NCI-H1092 treated with DMSO at 0.1 percent for 48 hours (cell line): ENCODE measurements at places on chromosomes 12 and 14.

- no peak for DNase-seq
These were observed 380.1 kb downstream of the ZFP36L1 start for GRCh38 chr14:68412505-68413465.

DNA sequence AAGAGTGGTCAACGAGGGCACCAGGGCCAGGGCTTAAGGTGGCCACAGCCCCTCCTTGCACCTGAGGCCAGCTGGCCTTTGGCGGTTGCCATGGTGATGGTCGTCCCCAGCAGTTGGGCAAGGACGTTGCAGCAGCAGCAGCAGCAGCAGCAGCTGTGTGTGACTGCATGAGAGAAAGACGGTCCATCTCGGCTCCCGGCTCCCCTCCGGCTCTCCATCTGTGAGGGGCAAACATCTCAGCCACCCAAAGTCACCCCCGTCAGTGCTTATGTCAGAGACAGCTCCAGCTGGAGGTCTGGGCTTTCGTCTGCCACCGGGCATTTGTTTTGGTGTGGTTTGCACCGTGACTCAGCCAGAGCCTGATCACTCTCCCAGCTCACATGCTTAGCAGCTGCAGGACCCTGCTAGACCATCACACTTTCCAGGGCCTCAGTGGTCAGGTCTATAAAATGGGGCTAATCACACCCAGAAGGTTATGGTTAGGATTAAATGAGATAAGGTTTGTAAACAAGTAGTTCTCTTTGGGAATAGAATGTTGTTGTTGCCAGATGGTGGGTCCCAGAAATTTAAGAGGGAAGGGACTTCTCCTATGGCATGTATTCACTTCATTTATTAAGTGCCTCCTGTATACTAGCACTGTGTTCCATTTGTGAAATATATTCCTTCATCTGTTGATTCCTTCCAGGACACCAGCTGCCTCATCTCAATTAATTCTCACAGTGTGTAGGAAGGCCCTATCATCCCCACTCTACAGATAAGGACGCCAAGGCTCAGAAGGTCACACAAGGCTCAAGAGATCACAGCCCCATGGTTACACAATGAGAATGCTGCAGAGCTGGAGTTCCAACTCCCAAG is 212.6 kb upstream of the LHX5 start:
- DNase-seq: peak; percentile 8

DNA sequence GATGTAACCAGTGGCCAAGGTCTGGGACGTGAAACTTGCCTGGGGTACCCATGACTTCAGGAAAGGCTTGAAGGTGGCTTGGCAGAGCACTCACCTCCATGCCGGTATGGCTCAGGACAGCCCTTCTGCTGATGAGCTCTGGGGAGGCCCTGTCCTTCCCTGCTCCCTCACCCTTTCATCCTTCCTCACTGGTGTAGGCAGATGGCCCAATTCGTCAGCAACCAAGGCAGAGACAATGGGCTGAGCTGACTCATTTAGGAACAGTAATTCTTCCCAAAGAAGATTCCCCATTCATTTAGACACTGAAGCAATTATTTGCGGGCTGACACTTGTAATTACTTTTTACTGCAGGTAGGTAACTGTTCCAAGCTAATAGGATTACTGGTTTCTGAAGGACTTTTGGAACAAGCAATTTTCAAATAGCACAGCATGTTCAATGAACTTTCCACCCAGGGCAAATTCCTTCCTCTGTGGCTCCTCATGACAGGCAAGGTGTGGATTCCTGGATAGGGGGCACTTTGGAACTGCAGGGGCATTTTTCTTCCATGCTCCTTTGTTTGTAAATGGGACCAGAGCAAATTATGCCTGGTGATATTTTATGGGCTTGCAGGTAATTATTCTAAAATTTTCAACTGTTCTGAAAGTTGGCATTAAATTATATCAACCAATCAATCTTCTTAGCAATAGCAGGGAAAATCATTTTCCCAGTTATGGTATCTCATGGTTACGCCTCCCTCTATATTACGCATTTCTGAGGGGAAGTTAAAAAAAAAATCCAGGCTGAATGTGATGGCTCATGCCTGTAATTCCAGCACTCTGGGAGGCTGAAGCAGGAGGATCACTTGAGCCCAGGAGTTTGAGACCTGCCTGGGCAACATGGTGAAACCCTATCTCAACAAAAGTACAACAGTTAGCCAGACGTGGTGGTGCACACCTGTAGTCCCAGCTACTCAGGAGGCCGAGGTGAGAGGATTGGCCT is 24.1 kb upstream of the NRDE2 start:
- DNase-seq: no peak

DNA sequence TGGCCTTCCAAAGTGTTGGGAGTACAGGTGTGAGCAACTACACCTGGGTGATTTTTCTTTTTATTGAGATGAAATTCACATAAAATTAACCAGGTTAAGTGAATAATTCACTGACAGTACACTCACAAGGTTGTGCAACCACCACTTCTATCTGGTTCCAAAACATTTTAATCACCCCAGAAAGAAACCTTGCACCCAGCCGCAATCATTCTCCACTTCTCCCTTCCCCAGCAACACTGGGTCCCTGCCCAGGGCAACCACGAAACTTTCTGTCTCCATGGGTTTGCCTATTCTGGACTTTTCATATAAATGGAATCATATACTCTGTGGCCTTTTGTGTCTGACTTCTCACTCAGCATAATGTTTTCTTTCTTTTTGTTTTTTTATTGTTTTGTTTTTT is 26.3 kb upstream of the MLXIP start:
- no peak for DNase-seq

GRCh38 chr12:10272467-10272866 is 35.2 kb upstream of the KLRD1 start:
- no peak for DNase-seq

DNA sequence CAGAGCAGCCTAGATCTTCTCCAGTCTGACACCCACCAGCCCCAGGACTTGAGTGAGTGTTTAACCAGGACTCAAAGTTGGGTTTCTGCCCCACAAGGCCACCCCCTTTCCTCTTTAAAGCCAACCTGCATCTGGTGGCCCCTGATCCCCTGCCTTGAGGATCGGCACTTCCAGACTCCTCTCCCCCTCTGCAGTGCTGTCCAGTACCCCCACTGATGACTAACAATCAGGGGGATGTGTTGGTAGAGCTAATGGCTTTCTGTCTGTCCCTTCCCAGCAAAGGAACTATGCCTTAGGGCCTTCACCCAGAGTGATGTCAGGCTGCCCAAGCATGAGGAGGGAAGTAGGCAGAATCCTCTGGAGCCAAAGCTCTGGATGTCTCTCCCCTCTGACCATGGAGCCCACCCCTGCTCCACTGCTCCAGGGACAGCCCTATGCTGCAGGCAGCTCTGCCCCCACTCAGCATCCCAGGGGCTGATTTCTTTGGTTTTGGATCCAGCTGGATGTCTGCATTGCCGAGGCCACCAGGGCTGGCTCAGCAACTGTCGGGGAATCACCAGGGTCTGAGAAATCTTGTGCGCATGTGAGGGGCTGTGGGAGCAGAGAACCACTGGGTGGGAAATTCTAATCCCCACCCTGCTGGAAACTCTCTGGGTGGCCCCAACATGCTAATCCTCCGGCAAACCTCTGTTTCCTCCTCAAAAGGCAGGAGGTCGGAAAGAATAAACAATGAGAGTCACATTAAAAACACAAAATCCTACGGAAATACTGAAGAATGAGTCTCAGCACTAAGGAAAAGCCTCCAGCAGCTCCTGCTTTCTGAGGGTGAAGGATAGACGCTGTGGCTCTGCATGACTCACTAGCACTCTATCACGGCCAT is 42.9 kb downstream of the DAD1 start:
- DNase-seq: no peak

- DNase-seq: no peak
These were observed 11.1 kb upstream of the PTGES3 start for GRCh38 chr12:56699020-56699661.

DNA sequence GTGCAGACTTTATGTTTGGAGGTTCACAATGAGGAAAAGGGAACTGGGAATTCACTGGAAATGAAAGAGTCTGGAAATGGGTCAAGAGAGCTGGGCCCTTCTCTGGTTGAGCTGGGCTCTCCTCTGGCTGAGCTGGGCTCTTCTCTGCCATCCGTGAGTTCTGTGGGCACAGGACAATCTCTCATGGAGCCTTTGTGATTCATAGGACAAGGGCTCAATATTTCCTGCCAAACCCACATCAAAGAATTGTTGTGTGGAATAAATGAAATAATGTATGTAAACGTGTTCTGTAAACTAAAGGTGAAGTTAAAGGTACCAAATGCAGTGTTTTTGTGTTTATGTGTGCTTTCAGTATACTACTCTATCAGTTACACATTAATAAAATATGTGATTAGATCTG is 95.5 kb upstream of the OVCH1 start:
- DNase-seq: no peak

GRCh38 chr14:60735416-60735815 is 855 bp downstream of the MNAT1 start:
- no peak for DNase-seq

GRCh38 chr12:111775205-111776193 is 8.8 kb downstream of the ALDH2 start:
- DNase-seq: peak; percentile 37

GRCh38 chr14:32824195-32824594 is 114.5 kb upstream of the NPAS3 start:
- no peak for DNase-seq

GRCh38 chr14:100807979-100808734 is 17.8 kb upstream of the MEG3 start:
- no peak for DNase-seq

GRCh38 chr14:75299059-75299458 is 20.4 kb downstream of the FOS start:
- no peak for DNase-seq

- no peak for DNase-seq
These were observed 110.5 kb upstream of the CLEC14A start for GRCh38 chr14:38366374-38366773.

GRCh38 chr14:67680941-67681340 is 6.5 kb upstream of the VTI1B start:
- DNase-seq: no peak

- DNase-seq: no peak
These were observed 22.4 kb upstream of the LTBP2 start for GRCh38 chr14:74634481-74634880.

GRCh38 chr14:99380991-99381687 is 99.5 kb downstream of the SETD3 start:
- no peak for DNase-seq

DNA sequence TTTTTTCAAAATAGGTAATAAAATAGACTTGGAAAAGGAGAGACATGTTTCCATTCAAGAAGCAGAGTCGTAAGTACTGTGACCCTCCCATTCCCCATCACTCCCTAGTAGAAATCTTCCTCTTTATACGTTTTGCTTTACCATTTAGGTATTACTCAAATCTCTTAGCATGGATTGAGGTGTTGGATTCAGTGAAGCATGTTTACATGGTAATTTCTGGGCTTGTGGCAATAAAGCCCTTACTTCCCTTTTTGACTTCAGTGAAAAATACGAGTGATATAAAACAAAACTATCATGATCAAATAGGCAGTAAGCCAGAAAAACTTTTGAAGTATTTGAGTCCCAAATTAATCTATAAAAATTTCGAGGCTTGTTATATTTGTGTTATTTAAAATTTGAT is 27.4 kb downstream of the RAB21 start:
- no peak for DNase-seq

- peak; percentile 19 for DNase-seq
These were observed 59.8 kb downstream of the PLEKHG3 start for GRCh38 chr14:64763801-64764621.

GRCh38 chr12:25970916-25971653 is 12.6 kb downstream of the RASSF8 start:
- no peak for DNase-seq

- peak; percentile 20 for DNase-seq
These were observed 81.2 kb downstream of the TMEM260 start for GRCh38 chr14:56660677-56661389.

- DNase-seq: peak; percentile 98
These were observed 343.1 kb downstream of the FLRT2 start for GRCh38 chr14:85873006-85873405.

DNA sequence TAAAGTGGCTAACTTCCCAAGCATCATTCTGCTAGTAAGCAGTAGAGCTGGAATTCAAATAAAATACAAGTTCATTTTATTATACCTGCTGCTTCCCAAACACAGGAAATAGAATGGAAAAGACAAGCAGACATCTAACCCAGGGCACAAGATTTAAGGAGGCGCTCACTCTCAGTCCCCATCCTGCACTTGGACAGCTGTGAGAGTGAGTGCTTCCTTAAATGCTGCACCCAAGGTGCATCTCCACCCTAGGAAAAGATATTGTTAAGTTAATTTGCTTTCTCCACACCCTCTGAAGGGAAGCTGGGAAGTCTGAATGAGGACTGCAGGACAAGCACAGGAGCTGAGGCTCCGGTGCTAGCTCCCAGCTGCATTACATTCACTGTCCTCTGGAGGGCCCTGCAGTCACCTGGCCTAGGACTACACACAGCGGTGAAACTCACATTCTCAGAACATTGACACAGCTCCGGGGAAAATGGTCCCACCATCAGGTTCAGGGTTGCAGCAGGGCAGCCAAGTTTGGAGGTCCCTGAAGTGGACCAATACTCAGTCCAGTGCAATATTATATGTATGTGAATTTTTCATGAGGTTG is 14.2 kb downstream of the HEBP1 start:
- DNase-seq: no peak

DNA sequence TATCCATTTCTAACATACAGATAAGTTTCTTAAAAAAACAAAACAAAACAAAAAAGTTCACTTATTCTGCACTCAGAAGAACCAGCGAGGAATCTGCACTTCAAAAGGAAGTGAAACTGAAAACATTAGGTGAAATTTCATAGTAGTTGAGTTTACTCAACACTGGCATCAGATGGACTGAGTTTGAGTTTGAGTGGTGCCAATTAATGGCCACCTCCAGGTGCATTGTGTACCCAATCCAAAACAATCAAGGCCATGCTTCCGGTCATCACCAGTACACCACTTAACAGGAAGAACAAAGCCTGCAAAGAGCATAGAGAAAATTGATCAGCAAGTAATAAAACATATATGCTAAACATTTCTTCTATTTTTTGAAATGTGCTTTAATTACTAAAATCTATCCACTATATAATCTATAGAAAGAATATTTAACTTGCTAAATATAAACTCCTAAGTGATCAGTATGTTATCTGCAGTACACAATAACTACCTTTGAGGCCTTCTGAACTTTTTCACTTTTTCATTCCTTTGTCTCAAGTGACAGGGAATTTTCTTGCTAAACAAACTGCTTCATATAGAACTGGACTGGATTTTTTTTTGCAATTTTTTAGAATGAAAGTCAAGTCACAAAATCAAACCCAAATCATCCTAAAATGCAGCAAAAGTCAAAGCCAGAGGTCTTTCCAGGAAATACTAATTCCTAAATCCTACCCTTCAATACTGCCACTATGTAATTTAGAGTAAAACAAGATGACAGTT is 11.5 kb downstream of the SLC38A2 start:
- no peak for DNase-seq

DNA sequence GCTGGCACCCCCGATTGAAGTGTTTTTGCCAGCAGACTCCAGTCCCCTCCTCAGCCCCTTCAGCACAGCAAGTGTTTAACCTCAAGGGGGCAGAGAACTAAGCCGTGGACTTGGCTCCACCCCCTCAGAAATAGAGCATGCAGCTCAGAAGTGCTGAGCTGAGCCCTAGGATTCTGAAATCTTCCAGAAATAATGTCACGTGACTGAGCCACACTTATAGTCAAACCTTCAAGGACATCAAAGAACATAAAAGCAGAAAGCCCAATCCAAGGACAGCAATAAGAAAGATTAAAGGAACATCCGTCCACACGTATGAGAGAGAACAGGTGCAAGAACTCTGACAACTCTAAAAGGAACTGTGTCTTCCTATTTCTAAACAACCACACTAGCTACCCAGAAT is 317.7 kb upstream of the LRFN5 start:
- DNase-seq: no peak
